Fibroblast of skin of left biceps (primary cell): ENCODE measurements at places on chromosomes 11 and 22.

GRCh38 chr11:91880660-91881059, 344.0 kb upstream of the FAT3 start:
- DNase-seq, result no peak

DNA sequence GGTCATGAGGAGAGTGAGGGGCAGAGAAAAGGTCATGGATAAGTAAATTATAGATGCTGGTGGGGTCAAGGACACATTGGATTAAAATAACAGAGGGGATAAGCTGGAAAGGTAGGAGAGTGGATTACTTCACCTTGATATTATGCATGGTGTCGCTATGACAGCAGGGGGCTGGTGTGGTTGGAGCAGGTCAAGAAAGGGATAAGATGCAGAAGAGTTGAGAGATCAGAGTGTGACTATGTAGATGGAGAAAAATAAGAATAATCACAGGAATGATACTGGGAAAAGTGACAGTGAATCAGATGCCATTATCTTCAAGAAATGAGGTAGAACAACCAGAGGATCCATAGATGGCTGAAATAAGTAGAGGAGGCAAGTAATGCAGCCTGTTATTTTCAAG, 29.4 kb upstream of the AMOTL1 start:
- no peak for DNase-seq

DNA sequence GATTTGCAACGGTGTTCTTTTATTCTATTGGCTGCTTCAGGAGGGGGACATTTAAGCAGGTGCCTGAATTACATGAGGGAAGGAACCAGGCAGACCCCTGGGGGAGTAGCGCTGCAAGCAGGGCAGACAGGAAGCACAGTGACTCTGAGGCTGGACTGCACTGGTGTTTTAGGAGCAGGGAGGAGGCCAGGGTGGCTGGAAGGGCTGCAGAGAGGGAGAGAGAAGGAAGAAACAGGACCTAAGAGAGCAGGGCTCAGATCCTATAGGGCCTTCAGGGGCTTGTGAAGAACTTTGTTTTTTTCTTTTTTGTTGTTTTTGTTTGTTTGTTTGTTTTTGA, 62.5 kb upstream of the SORL1-AS1 start:
- no peak for DNase-seq

- DNase-seq, result no peak
These were observed 28.2 kb downstream of the CAT start for GRCh38 chr11:34466802-34467488.

DNA sequence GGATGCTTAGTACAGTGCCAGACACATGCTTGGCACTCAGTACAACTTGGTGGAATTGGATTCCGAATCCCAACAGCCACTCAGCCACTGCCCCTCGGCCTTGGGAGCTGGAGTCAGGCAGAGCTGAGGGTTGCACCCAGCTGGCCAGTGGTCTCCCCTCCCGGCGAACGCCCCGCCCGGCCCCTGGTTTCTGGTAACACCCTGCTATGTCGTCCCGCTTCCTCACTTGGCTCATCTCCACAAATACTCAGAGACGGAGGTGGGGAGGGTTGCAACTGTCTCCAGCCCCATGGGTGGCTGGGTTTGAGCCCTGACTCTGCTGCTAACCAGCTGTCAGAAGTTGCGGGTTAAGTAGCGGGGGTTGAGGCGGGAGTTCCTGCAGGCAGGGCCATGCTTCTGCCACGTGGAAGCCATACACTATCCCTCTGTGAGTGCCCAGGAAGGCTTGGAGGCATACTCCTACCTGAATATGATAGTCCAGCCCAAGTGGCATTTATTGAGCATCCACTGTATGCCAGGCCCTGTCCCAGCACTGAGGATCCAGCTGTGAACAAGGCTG, 67.1 kb downstream of the GRIK4 start:
- DNase-seq, result no peak

GRCh38 chr11:110691926-110692325, 20.3 kb downstream of the ARHGAP20 start:
- DNase-seq, result no peak

GRCh38 chr11:46889251-46889650, 29.1 kb downstream of the LRP4 start:
- DNase-seq, result no peak

DNA sequence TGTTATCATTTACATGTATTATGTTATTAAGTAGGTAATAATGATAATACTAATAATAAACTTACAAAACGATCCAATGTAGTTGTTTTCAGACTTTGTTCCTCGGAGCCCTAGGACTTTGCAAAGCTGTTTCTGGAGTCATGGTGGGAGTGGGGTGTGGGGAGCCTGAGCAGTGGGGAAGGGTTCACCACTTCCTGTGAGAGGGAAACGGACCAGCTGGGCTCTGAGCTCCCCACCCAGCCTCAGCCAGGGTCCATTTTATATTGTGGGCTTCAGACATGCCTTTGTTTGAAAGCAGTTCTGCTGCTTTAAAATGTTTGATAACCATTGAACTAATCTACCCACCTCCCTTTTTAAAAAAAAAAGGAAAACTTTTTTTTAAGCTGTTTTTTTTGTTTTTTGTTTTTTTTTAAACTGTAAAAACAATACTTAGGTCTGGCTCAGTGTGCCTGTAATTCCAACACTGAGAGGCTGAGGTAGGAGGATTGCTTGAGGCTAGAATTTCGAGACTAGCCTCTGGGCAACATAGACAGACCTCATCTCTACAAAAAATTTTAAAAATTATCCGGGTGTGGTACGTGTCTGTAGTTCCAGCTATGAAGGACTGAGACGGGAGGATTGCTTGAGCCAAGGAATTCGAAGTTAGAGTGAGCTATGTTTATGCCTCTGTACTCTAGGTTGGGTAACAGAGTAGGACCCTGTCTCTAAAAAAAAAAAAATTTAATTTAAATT, 7.0 kb downstream of the SERPING1 start:
- DNase-seq, result no peak

DNA sequence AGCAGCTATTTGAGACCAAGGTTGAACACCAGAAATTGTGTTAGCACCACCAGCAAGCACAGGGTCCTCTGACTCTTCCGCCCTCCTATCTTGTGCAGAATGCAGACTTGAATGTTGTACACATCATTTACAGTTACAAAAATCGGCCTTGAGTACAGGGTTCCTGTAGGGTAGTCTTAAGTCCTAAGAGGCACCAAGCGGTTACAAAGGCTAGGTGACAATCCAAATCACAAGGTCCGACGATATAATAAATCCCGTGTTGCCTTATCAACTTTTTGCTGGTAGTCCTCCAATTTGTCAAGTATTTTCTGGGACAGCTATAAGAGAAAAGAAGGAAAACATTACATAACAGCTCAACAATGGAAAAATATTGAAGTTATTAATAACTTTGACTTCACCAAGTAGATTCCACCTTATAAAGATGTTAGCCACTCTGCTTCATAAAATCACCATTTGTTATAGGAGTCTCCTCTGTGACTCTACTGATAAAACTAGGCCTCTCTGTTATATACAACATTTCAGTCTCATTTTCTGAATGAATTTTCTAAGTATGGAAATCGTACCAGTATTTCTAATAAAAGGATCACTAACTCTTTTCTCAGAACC, 11.8 kb upstream of the FNBP4 start:
- no peak for DNase-seq

DNA sequence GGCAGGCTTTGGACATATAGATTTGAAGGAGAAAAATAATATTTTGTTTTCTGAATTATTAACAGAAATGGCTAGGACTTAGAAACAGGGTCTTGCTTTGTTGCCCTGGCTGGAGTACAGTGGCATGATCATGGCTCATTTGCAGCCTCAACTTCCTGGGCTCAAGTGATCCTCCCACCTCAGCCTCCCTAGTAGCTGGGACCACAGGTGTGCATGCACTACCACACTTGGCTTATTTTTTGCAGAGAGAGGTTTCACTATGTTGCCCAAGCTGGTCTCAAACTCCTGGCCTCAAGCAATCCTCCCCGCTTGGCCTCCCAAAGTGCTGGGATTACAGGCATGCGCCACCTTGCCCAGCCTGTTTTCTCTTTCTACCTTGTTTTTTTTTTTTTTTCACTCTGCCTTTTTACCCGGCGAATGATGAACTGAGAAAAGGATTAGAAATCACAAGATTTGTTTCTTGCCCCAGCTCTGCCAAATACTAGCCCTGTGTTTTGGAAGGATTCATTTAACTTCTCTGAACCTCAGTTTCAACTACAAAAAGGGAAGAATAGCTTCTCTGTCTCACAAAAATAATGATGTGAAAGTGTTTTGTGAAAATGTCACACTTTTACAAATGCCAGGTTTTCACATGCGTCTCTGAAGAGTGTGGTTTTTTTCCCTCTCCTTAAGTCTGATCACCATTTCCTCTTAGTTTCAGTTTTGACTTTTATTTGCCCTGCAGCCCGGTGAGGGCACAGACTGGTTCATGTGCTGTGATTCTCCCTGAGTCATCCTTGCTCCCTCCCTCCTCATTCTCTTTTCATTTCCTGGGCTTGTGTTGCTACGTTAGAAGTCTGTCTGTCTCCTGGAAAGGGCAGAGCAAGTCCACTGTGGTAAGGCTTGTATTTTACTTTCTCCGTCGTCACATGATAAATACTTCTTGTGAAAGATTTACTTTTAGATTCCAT, 67.7 kb downstream of the BCL2L13 start:
- DNase-seq, result peak; percentile 48

- no peak for DNase-seq
These were observed 127.6 kb downstream of the MPPED2 start for GRCh38 chr11:30458541-30458940.

DNA sequence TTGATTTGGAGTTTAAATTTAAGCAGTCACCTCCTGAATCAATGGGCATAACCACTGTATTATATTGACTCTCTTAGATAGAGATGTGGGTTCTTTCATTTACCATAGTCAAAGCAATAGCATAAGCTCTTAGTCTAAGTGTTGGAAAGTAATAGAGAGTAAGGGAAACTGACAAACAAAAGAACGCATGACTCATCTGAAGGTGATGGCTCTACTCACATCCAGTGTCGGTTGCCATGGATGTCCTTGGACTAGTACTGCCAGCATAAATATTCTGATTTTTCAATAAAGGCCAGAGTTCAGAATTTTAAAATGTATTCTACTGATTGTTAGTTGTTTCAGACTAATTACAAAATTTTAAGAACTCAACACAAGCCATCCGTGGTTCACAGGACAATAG, 444.9 kb upstream of the DDI1 start:
- DNase-seq, result no peak

DNA sequence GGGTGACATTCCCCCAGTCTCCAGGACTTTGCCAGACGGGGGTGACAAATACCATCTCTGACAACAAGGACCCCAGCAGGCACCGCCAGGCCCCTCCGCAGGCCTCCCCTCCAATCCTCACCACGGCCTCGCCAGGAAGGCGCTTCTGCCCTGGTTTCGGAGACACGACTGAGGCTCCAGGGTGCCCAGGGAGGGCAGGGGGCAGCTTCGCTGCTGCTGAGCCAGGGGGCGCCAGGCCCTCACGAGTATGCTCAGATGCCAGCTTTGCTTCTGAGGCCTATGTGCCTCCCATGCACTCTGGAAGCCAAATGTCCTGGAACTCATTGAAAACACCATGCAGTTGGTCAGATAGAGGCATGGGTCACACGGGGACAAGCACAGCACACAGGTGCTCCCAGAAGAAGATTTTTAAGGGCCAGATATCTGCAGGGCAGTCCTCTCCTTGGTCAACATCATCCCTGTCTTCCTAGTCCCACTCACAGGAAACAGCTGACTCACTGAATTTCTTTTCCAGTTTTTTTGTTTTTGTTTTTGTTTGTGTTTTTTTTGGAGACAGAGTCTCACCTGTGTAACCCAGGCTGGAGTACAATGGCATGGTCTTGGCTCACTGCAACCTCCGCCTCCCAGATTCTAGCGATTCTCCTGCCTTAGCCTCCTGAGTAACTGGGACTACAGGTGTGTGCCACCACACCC, 19.9 kb downstream of the BID start:
- no peak for DNase-seq

GRCh38 chr11:1231396-1232020, 8.6 kb downstream of the MUC5B start:
- DNase-seq, result no peak

GRCh38 chr11:36635066-36635862, 37.2 kb upstream of the RAG2 start:
- no peak for DNase-seq

GRCh38 chr11:47524291-47524874, 28.5 kb downstream of the CELF1 start:
- DNase-seq, result no peak

- DNase-seq, result no peak
These were observed 49.5 kb downstream of the PACS1 start for GRCh38 chr11:66119348-66120133.

DNA sequence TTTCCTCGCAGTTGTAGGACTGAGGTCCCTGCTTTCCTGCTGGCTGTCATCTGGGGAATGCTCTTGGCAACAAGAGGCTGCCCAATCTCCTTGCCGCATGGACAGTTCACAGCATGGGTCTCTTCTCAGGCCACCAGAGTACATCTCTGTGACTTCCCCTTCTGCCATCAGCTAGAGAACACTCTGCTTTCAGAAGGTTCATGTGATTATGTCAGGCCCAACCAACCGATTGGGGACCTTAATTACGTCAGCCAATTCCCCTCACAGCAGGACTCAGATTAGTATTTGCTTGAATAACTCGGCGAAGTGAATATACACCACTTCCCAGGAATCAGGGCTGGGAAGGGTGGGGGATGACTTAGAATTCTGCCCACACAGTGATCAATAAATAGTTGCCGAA, 61.9 kb upstream of the CSNK2A3 start:
- DNase-seq, result no peak

DNA sequence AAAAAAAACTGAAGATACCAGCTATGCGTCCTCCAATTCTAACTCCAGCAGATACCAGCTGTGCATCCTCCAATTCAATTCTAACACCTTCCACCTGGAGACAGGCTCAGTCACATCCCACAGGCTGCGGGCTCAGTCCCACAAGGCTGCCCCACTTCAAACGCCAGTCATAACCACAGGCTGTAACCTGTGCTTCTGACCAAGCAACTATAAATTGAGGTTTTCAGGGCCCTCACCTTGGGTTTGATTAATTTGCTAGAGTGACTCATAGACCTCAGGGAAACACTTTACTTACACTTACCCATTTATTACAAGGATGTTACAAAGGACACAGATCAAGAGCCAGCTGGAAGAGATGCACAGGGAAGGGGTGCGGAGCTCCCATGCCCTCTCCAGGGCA, 32.4 kb upstream of the MSANTD2 start:
- no peak for DNase-seq

GRCh38 chr22:50246242-50247175, 1.7 kb upstream of the TUBGCP6 start:
- no peak for DNase-seq

GRCh38 chr11:127843483-127844396, 743.6 kb downstream of the ETS1 start:
- DNase-seq, result peak; percentile 17

DNA sequence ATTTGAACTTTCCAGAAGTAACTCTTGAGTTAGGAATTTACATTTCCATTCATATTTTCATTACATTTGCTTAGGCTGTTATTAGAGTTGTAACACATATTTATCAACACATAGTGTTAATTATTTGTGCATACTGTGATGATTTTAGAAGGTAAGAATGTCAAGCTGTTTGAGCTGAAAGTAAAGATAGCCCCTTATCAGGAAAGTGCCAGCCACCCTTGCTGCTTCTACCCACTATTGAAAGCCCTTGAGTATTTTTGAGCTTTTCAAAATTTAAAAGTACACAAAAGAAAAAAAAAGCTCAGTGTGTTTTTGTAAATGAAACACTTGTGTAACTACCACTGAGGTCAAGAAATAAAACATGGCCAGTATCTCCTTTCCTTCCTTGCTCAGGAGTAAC, 8.0 kb downstream of the APLP2 start:
- DNase-seq, result no peak
